Thoracic aorta endothelial cell (primary cell): ENCODE measurements at places on chromosomes 4 and X. TPM values are rescaled to one million over a fixed set of nuclear protein-coding genes. Genes with fewer than 3 reads are reported as not detected.

The PTPN13 gene
- total RNA-seq, result 7.2 and 7.7 TPM in 2 replicates

The CAPN6 gene
- total RNA-seq, result not detected in 2 replicates

The SMAD1 gene
- 125 and 147 TPM in 2 replicates for total RNA-seq

The PPEF2 gene
- total RNA-seq, result not detected in 2 replicates

The KDR gene
- total RNA-seq, result 156 and 446 TPM in 2 replicates

The GIMD1 gene
- total RNA-seq, result not detected in 2 replicates

The CXCL1 gene
- total RNA-seq, result 64.6 and 78.5 TPM in 2 replicates

The KLHL34 gene
- not detected in 2 replicates for total RNA-seq

The BANK1 gene
- total RNA-seq, result not detected in 2 replicates

The TMSB15A gene
- 5.9 and 6.0 TPM in 2 replicates for total RNA-seq

The YY2 gene
- 2.3 and 3.2 TPM in 2 replicates for total RNA-seq

The GLUD2 gene
- 1.5 and 3.4 TPM in 2 replicates for total RNA-seq

The ADH1A gene
- not detected in 2 replicates for total RNA-seq

The CT55 gene
- not detected in 2 replicates for total RNA-seq

The CT45A3 gene
- not detected in 2 replicates for total RNA-seq

The CA5B gene
- total RNA-seq, result 5.5 and 10.0 TPM in 2 replicates

The ARAP2 gene
- 0.93 and 2.1 TPM in 2 replicates for total RNA-seq

The SCLT1 gene
- 21.0 and 28.9 TPM in 2 replicates for total RNA-seq

The MAGEA4 gene
- not detected in 2 replicates for total RNA-seq

The CHRNA9 gene
- not detected in 2 replicates for total RNA-seq

The HPRT1 gene
- 32.8 and 37.3 TPM in 2 replicates for total RNA-seq

The HMX1 gene
- not detected in 2 replicates for total RNA-seq

The RHOXF2 gene
- total RNA-seq, result not detected in 2 replicates

The KLHL4 gene
- total RNA-seq, result 33.7 and 38.3 TPM in 2 replicates

The PLXNB3 gene
- total RNA-seq, result 2.2 and 7.0 TPM in 2 replicates

The TRPC3 gene
- under 0.01 TPM in 1 of 2 replicates, not detected in the other for total RNA-seq

The PALLD gene
- 2.0 and 10.1 TPM in 2 replicates for total RNA-seq

The GRK4 gene
- 4.6 and 5.2 TPM in 2 replicates for total RNA-seq

The NAT8L gene
- total RNA-seq, result under 0.01 and 0.07 TPM in 2 replicates

The SPARCL1 gene
- 0.22 TPM in 1 of 2 replicates, not detected in the other for total RNA-seq

The GAGE2A gene
- not detected in 2 replicates for total RNA-seq

The IL9R gene
- total RNA-seq, result 0.07 TPM in 1 of 2 replicates, not detected in the other

The FRAS1 gene
- 2.3 and 7.7 TPM in 2 replicates for total RNA-seq

The SSX2B gene
- total RNA-seq, result not detected in 2 replicates

The LRAT gene
- not detected in 2 replicates for total RNA-seq

The RNF128 gene
- not detected in 2 replicates for total RNA-seq

The SPANXA1 gene
- total RNA-seq, result not detected in 2 replicates

The CCNB3 gene
- 4.5 and 4.7 TPM in 2 replicates for total RNA-seq

The FAM47E gene
- 0.13 TPM in 1 of 2 replicates, not detected in the other for total RNA-seq

The RTL3 gene
- 0.07 TPM in 1 of 2 replicates, not detected in the other for total RNA-seq

The DMRTC1B gene
- total RNA-seq, result not detected in 2 replicates

The PABPC4L gene
- total RNA-seq, result 0.27 and 0.65 TPM in 2 replicates

The SLC10A4 gene
- 0.07 and 0.27 TPM in 2 replicates for total RNA-seq

The TLR7 gene
- total RNA-seq, result not detected in 2 replicates

The POF1B gene
- total RNA-seq, result 0.43 and 0.53 TPM in 2 replicates

The SYTL5 gene
- total RNA-seq, result under 0.01 TPM in 1 of 2 replicates, not detected in the other

The ENPEP gene
- not detected in 2 replicates for total RNA-seq

The NPY2R gene
- not detected in 2 replicates for total RNA-seq

The TEX13D gene
- total RNA-seq, result not detected in 2 replicates

The AKAP4 gene
- not detected in 2 replicates for total RNA-seq

The SSX4 gene
- not detected in 2 replicates for total RNA-seq

The ADGRL3 gene
- not detected in 2 replicates for total RNA-seq

The ETDB gene
- not detected in 2 replicates for total RNA-seq
